ENCODE measurements at places on chromosomes 13 and 19.

- DNase-seq, result peak; percentile 88
These were observed 1.5 kb downstream of the MYADM start for GRCh38 chr19:53868892-53869804.

GRCh38 chr13:110351636-110352420 is 44.7 kb downstream of the COL4A2 start:
- no peak for DNase-seq

GRCh38 chr19:51047031-51047335 is 12.2 kb upstream of the KLK12 start:
- no peak for DNase-seq

DNA sequence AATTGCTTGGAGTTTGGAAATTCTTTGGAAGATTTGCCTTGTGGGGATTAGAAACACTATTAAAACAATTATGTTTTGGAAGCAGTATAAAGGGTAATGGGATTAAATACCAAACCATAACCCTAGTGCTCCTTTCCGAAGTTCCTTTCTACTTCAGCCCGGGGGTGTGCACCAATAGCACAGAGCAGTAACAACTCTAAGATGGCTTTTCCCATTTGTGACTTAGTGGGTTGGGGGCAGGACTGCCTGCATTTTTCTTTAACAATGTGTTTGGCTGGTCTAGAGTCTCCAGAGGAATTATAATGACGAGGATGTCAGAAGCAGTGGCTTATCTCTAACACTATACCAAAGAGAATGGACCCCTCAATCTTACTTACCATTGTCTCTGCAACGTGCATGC is 11.9 kb upstream of the IL17D start:
- no peak for DNase-seq

DNA sequence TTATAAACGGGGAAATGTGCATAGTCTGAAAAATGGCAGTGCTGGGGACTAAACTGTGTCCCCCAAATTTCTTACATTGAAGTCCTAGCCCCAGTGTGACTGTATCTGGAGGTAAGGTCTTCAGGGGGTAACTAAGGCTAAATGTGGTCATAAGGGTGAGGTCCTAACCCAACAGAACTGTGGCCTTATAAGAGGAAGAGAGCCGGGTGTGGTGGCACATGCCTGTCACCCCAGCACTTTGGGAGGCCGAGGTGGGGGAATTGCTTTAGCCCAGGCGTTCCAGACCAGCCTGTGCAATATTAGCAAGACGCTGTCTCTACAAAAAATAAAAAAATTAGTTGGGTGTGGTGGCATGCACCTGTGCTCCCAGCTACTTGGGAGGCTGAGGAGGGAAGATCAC is 17.8 kb downstream of the PROZ start:
- DNase-seq, result no peak

DNA sequence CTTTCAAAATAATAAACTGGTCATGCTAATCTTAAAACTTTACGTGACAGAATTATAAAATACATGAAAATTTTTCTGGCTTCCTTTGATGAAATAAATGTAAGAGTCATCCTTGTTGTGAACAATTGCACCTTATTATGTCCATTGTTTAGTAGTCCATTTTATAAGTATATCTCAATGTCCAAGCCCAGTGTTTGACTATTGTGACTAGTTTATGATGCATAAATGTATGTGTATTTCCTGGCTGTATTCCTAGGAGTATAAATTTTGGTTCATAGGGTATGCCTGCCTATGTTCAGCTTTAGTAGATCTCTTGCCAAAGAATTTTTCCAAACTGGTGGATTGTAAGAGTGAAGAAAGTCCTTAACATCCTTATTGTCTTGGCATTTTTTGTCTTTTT is 2895.5 kb upstream of the PCDH20 start:
- no peak for DNase-seq

GRCh38 chr13:30319655-30320054 is 12.3 kb upstream of the KATNAL1 start:
- DNase-seq, result no peak

DNA sequence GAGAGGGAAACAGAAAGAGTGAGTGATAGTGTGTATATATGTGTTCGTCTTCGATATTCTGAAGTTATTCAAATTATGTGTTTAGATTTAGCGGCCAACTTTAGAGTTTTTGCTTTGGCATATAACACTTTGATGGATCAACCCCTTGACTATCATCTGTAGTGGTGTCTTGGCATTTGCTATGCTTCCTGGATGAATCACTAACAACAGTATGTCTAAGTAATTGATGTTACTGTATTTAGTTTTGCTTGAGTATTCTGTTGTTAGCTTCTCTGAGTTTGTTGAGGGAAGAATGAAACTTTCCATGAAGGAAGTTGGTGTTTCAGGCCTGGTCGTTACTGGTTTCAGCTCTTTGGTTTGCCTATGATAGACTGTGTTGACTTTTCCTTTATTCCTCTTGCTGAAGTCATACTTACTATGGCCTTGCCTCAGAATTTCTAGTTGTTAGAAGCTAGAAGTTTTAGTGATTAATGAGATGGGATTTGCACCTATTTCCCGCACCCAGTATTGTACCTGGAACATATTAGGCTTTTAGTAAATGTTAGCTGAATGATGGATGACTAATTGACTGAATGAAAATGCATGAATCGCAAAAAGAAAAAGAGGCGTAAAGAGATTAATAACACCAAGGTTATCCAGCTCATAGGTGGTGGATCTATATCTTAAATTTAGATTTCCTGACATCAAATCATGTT is 20.7 kb downstream of the NDFIP2 start:
- DNase-seq, result no peak

- DNase-seq, result no peak
These were observed 138.7 kb downstream of the RXFP2 start for GRCh38 chr13:31878052-31878451.

DNA sequence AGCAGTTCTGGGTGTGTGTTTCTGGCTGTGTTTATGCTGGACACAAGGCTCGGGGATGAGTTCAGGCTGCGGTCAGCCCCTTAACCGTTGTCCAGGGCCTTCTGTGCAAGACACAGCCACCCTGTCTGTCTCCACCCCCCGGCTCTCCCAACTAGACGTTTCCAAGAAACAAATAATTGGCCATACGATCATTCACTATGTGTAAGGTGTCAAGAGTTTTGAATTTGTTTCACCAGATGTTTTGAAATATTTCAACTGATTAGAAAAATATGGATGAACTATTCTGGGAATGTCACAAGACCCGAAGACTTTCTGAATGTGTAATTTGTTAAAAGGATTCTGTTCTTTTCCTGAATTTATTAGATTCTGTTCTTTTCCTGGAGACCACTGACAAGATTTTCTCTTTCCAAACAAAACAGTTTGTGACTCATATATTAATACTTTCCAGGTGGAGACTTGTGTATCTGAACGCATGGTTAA is 318.2 kb downstream of the MYO16 start:
- DNase-seq, result peak; percentile 85

GRCh38 chr19:1125601-1126467 is 22.0 kb downstream of the GPX4 start:
- DNase-seq, result no peak

- peak; percentile 87 for DNase-seq
These were observed 82.2 kb upstream of the USP29 start for GRCh38 chr19:57037556-57037955.

DNA sequence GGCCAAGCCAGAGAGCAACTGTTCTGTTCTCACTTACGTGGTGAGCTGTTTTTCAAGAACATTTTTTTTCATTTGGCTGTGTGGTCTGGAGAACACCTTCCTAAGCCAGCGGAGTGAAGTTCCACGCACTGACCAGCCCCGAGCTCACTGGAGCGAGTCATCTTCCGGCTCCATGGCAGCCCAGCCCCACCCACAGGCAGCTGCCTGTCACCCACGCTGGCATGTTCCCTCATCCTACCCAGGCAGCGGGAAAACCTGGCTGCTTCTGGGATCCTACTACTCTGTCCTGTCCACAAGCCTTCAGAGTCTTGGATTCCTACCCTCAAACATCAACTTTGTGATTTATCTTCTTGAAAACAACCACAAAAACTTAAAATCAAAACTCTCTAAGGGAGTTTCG is 76.2 kb downstream of the GGACT start:
- no peak for DNase-seq

GRCh38 chr19:32101206-32101605 is 244.2 kb upstream of the ZNF507 start:
- DNase-seq, result no peak

DNA sequence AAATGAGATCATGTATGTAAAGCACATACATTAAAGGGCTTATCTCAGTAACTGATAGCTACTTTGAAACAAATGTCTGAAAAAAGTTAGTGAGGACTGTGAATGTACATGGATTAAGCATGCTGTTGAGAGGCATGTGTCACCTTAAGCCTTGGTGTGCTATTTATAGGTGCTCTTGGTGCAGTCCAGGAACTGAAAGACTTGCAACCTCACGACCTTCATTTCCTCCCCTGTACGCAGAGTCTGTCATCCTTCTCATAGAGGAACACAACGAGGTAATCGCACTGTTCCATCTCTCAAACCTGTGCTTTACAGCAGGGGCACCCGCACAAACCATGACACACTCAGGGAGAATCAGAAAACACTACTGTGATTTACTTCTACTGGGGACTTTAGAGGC is 65.6 kb downstream of the UFM1 start:
- no peak for DNase-seq

DNA sequence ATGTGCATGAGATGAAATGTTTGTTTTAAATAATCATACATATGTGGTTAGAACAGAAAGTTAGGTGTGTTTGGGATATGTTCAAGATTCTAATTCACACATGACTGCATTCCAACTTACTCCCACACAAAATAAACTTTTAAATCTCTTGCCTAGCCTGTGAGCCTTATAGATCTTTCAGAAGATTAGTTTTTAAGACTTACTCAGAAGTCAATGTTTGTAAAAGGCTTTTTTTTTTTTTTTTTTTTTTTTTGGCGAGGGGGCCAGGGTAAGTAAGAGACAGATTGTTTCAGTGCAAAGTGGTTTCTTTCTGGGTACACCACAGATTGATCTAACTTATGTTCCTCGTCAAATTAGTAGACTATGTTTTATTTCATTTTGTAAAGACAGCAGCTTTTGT is 39.1 kb downstream of the GPR180 start:
- DNase-seq, result peak; percentile 21

- DNase-seq, result no peak
These were observed 41.8 kb upstream of the UBAC2 start for GRCh38 chr13:99158846-99159245.

GRCh38 chr19:7410946-7411345 is 62.2 kb downstream of the ARHGEF18 start:
- DNase-seq, result no peak

DNA sequence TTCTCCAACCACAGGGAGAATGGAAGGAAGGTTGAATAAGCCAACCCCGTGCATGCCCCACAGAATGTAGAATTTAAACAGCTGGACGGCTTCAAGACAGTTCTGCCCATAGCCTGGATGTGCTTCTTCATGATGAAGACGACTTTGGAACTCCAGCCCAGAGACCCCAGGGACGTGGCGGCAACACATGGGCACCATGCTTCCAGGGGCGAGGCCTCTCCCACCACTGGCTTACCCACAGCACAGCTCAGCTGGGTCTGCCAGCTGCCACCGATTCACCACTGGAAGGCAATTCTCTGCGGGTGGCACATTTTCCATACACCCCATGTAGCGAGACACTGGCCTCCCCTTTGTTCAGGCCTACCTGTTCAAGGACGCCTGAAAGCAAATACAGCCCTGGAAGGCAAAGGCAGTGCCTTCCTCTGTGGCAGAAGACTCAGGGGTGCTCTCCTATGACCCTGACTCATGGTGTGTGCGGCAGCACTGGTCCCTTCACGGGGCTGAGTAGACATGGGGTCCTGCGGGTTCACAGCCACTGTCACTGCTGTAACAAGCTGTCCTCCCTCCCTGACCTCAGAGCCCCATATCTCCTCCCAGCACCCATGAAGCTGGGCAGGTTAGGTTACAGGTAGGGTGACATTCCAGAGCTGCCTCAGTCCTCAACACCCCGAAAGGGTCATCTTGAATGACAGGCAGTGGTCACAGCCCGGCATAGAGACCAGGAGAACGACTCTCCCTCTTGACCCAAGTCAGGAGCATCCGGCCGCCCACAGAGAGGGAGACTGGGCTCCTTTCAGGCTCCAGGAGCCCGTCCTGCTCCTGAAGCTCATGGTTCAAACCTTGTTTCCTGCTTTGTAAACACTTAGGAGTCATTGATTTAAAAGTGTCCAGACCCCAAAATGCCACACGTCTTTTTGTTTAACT is 72.7 kb downstream of the SPACA7 start:
- DNase-seq, result no peak

GRCh38 chr19:15293781-15294491 is 38.4 kb downstream of the BRD4 start:
- no peak for DNase-seq

GRCh38 chr13:42745655-42746054 is 35.7 kb upstream of the FAM216B start:
- no peak for DNase-seq

DNA sequence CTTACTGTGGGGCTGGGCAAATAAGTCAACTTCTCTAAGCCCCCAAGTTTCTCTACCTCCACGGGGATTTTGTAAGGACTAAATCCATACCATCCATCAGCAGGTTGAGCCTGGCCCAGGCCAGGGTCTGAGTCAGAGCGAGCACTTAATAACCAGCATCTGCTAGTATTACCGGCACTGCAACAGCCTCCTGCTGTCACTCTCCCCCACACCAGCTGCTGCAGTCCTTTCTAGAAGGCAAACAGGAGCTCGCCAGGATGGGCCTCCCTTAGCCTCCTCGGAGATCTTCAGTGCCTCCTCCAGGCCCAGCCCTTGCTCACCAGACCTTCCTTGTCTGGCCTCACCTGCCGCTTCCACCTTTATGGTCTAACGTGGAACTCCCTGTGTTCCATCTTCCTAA is 3.2 kb downstream of the NAPA start:
- no peak for DNase-seq

GRCh38 chr13:40813667-40814454 is 24.4 kb downstream of the SLC25A15 start:
- no peak for DNase-seq

DNA sequence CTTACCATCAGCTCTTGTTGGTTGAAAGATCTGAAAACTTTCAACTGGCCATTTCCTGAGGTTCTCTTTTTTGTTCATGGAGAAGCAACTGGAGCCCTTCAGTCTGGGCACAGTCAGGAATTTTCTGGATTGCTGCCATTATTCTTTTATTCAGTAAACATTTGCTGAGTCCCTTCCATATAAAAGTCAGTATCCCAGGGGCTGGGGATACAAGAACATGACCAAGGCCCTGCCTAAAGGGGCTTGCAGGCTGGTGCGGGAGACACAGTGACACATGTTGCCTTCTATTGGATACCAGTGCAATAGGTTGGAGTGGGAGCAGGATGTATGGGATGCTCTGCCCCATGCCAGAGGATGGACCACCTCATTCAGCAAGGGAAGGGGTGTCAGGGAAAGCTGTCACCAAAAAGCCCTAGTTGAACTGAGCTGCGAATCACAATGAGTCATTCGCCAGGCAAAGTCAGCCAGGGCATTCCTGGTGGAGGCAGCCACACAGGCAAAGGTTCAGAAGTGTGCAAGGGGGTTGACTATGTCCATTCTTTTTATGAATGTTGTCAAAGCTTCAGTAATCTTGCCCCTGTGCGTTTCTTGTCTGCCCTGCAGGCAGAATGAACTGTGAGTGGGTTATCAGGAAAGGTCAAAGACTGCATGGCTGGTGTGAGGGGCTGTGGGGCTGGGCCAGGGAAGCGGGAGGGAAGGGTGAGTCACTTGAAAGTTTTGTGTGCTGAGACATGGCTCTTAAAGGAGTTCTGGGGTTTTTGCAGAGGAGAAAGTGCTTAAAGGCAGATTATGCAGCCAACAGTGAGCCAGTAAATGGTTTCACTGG is 395.9 kb downstream of the KCNRG start:
- no peak for DNase-seq
